ENCODE measurements at places on chromosomes 3 and 15. TPM values are rescaled to one million over a fixed set of nuclear protein-coding genes. Genes with fewer than 3 reads are reported as not detected.

GRCh38 chr15:90679959-90680358 is 37.2 kb upstream of the BLM start:
- no peak for DNase-seq

DNA sequence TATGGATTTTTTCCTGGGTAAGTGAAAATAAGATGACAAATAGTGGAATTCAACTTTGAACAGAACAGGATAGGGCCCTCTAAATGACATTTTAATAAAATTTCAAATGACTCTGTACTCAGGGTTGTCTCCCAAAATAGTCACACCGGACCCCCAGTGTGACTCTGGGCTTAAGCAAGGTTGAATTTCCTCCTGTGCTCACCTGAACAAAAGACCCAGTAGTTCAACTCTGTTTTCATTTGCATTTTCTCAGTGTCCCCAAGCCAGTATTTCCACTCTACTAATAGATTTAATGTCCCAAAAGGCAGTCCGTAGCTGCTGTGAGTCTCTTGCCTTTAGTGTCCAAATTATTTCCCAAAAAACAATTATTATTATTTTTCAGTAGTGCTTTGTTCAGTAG is 296.6 kb downstream of the PLOD2 start:
- DNase-seq = no peak

GRCh38 chr3:12970684-12971083 is 102.5 kb downstream of the IQSEC1 start:
- no peak for DNase-seq

CA12 gene
- not detected for total RNA-seq

TRIM42 gene
- not detected for total RNA-seq

Data from activated naive CD8-positive, alpha-beta T cell treated with anti-CD3 and anti-CD28 coated beads, Interleukin-2, amount 10 ng/mL, durations not matched to agents 7 days and 5 days (primary cell).